Small intestine (tissue), 16 donors: ENCODE measurements at places on chromosomes 1 and 21. TPM values are rescaled to one million over a fixed set of nuclear protein-coding genes. Genes with fewer than 3 reads are reported as not detected.

VANGL2 gene
- polyA plus RNA-seq: 5.4 TPM

AGT gene
- 3.8 TPM for polyA plus RNA-seq

GPATCH2 gene
- polyA plus RNA-seq: 2.7 TPM

CFHR2 gene
- not detected for polyA plus RNA-seq

TRIM67 gene
- 0.21 TPM for polyA plus RNA-seq

SLC44A5 gene
- not detected for polyA plus RNA-seq

MRPL24 gene
- 57.9 TPM for polyA plus RNA-seq

HSD3B1 gene
- polyA plus RNA-seq: 5.9 TPM

OR2T35 gene
- not detected for polyA plus RNA-seq

NBPF20 gene
- polyA plus RNA-seq: 0.45 TPM

TSPAN2 gene
- polyA plus RNA-seq: 5.0 TPM

FALEC gene
- polyA plus RNA-seq: not detected

SGIP1 gene
- polyA plus RNA-seq: 2.2 TPM
